ENCODE measurements at places on chromosomes 6 and 20.

GRCh38 chr6:118367314-118367713 lies 180.8 kb upstream of the PLN start:
- DNase-seq = no peak

GRCh38 chr6:41914869-41915530 lies 5.9 kb downstream of the MED20 start:
- DNase-seq = no peak

- no peak for DNase-seq
These were observed 224.5 kb downstream of the BCKDHB start for GRCh38 chr6:80330961-80331360.

DNA sequence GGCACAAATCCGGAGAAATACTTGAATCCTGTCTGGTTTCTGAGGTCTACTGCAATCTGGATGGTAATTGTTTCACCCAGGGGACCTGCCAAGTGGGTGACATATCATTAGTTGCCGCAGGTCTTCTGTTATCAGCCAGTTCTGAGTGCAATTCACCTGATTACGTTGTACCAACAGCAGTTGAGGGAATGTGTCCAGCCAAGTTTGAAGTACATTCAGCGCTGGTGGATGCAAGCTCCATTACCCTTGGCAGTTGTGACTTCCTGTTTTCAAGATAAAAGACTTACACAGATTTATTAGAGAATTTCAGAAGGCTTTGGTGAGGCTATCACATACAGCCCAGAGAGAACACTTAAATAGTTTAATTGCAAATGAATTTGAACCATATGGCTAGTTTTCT lies 42.8 kb downstream of the FNDC1 start:
- DNase-seq = no peak

DNA sequence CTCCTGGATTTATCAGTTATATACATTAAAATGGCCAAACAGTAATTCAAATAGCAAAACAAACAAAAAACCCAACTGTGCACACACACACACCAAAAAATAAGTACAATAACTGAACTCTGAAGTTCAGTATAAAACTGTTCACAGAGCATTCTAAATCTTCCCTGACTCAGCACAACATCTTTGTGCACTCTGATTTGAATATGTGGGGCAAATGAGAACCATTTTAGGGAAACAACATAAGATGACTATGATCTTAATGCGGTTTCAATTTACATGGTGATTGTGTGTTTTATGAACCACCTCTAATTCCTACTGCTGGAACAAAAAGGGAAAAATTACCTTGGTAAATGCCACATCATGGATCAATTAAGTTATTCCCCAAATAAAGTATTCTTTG lies 41.7 kb downstream of the PLAGL1 start:
- no peak for DNase-seq

DNA sequence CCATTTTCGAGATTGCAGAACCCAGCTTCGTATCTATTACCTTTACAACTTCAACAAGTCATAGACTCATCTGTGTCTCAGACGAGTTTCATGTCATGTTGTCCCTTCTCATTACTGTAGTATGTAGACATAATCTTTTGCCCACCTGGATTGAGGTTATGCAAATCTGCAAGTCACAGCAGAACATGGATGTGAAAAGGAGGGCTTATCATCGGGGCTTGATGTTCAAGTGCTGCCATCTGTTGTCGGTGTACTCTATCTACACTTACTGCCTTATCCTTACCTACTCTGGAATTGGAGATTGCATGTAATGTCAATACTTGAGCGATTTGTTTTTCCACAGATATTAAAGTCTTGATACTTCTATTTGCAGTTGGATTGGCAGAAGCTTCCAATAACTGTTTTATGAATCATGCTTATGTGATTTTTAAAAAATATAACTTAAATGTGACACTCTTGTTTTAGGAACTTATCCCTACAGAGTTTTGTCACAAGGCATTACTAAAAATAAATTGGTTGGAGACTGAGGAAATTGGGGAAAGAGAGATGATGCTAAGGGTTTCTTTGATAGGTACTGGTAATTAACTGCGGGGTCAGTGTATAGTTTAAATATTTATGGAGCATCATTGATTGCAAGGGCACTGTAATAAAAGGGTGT lies 3.0 kb upstream of the GOPC start:
- DNase-seq = peak; percentile 11

DNA sequence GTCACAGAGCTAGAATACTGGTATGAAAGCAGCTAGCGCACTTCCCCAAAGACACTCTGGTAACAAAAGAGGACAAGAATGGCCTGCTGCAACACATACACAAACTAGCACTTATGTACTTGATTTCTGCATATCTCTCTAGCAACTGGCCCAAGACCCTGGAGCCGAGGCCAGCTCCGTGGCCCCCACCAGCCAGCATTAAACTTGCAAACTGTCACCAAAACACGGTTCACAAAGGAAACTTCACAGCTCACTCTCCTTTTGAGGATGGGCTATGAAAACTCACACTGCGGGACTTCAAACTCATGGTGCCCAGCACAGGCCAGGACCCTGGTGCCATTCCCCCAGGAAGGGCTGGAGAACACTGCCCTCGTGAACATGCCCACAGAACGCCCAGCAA lies 115.9 kb upstream of the RPS6KA2 start:
- DNase-seq = no peak

DNA sequence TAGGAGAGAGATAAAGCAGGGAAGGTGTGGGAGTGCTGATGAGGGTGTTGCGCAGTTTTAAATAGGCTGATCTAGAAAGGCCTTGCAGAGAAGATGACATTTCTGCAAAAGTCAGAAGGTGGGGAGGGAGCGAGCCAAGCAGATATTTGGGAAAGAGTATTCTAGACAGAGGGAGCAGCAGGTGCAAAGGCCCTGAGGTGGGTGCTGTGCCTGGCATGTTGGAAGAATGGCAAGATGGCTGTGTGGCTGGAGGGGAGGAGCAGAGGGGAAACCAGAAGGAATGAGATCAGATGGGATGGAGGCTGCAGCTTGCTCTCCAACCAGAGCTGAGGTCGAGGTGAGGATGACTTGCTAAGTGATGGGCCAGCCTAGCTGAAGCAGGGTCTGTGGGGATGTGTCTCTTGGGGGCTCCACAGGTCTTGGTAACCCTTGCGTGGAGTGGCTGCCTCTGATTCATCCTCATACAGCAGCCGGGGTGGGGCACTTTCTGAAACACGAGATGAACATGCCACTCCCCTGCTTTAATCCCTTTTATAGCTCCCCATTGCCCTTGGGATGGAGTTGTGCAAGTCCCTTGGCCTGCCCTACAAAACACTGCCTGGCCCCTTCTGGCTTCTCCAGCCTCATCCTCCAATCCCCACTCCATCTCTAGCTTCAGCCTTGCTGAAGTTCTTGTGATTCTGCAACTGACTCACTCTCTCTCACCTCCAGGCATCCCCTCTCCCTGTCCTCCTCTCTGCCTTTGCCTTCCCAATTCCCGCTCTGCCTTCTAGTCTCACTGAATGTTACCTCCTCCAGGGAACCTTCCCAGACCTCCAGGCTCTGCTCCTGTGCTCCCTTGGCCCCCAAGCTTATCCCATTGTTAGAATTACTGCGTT lies 94.1 kb downstream of the CDH22 start:
- no peak for DNase-seq

GRCh38 chr20:9203081-9203447 lies 134.2 kb downstream of the PLCB4 start:
- no peak for DNase-seq

DNA sequence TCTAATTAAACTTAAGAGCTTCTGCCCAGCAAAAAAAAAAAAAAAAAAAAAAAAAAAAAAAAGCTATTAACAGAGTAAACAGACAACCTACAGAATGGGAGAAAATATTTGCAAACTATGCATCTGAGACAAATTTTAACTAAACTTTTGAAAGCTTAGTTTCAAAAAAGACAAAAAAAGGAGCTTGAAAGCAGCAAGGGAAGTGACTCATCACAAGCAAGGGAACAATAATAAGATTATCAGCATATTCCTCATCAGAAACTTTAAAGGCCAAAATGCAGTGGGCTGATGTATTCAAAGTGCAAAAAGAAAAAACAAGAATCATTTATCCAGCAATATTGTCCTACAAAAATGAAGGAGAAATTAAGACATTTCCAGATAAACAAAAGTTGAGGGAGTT lies 158.6 kb downstream of the RNF144B start:
- DNase-seq = no peak

All from T-helper 9 cell (primary cell).